ENCODE measurements at places on chromosomes 1 and 21.

- DNase-seq, result no peak
These were observed 17.5 kb downstream of the MX1 start for GRCh38 chr21:41443562-41443961.

DNA sequence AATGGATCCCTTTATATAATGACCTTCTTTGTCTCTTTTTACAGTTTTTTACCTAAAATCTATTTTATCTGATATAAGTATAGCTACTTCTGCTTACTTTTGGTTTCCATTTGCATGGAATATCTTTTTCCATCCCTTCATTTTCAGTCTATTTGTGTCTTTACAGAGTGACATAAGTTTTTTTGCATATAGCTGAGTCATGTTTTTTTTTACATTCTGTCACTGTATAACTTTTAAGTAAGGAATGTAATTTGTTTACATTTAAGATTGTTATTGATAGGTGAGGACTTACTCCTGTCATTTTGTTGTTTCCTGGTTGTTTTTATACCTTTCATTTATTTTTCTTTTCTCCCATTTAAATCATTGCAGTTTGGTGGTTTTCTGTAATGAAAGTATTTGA, 402.7 kb upstream of the ADGRL2 start:
- no peak for DNase-seq

DNA sequence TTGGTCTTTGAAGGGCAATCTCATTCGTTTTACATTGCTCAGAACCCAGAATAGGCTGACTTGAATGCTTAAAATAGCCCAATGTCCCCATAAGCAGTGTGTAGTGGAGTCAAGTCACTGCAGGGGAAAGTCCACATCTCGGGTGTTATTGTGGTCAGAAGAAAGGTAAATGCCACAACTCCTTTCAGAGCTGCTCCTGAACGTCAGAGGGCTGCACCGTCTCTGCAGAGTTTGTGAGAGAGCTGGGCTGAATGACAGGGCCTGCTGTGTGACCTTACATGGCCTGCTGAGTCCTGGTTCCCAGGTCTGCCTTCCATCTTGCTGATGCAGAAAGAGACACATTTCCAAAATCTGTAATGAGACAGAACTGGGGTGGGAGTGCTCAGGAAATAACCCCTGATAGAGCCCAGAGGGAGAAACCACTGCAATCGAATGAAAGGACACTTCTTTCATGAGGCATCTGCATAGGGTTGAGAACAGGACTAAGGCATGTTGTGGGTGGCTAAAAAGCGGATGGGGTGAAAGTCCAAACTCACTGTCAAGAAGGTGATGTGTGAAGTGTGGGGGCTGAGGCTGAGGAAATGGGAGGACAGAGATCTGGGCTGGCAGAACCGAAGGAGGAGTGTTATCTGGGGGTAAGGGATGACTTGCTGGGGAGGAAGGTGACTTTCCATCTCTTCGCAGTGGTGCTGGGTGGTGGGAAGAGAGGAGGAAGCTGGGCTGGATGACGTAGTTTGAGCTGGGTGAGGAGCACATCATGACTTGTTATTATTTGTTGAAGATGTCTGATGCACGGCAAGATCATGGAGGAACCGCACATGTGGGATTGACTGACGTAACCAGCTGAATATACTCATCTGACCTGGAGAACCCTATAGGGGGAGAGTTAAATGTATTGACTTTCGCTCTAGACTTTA, 33.7 kb downstream of the XCL2 start:
- no peak for DNase-seq

DNA sequence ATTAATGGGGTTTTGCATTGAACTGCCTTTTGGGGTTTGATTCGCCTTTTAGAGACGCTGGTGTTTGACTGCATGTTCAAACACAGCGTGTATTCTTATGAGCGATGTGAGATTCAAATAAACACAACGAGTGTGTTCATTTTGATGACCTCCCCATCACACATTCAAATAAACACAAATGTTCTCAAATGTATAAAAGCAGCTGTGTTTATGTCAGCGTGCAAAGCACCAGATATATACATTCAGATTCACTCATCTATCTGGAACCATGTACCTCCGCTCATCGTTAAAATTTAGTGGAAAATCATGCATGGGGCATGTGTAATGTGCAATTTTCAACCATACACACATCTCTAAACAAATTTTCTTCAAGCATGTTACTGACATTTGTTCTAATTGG, 21.4 kb upstream of the LMO4 start:
- DNase-seq, result no peak

DNA sequence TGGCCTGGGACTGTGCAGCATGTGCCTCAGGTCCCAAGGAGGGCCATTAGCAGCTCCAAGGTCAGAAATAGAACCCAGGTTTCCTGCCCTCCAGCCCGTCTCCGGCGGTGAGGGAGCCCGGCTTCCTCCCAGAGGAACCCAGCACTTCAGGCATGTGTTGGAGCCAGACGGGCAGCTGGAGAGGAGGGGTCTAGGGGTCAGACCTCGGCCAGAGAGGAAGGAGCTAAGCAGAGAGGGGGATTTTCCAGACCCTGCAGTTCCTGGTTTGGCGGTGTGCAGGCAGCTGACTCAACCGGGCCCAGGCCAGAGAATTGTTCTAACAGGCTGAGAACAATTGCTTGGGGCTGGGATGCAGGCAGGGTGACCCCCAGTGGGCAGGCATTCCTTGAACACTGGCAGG, 37.1 kb downstream of the HSPG2 start:
- DNase-seq, result no peak

- no peak for DNase-seq
These were observed 104.4 kb downstream of the LEPR start for GRCh38 chr1:65524931-65525265.

GRCh38 chr1:70142075-70142474, 63.3 kb downstream of the LRRC40 start:
- DNase-seq, result no peak

DNA sequence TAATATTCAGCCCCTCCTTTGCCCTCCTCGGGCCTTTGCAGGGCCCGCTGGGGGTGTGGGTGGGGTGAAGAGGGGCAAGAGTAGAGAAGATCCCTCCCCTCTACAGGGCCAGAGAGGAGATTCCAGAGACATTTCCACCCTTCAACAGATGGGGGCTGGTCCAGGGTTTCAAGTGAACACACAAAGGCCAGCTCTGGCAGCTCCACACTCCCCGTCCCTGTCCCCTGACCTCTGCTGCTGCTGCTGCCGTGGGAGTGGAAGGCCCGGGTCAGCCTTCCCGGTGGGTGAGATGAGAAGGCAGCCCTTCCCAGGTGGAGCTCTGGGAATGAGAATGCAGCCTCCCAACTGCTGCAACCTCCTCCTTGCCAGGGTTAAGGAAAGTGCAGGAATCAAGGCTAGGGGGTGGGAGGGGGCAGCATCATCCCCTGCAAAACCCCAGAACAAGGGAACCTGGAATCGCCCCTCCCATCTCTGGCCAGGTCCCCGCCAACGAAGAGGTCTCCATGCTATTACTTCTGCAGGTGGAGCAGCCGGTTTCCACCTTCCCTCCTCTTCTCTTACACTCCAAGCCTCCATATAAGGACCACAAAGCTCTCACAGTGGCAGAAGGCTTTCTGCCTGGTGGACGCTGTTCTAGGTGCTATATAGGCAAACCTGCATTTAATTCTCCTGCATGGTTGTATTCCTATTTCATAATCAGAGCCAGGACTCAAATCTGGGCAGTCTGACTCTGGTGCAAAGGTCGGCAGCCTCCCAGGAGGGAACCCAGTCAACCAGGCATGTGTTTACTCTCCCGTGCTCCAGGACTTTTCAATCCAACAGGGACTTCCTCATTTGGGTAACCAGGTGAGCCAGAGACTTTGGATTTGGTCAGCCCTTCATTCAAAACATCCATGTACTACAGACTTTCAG, 22.9 kb upstream of the ARHGEF10L start:
- DNase-seq, result peak; percentile 18

- DNase-seq, result no peak
These were observed 340.3 kb upstream of the SNX7 start for GRCh38 chr1:98321191-98321590.

GRCh38 chr1:207112616-207113296, 8.7 kb downstream of the C4BPA start:
- no peak for DNase-seq

DNA sequence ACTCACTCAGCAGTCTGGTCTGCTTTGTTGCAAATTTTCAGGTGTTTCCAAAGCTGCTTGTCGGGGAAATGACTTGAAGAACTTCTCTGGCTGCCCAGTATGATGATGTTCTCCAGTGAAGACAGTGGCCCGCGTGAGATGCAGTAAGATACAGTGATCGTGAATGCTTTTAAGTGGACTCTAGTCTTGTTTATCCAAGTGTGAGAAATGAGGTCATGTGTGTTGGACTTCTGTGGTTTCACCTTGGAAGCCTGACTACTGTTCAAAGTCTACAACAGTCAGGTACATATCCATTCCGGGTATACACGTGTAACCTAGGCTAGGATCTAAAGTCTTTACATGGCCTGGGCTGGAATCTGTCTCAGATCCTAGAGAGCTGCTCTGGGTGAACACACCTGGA, 29.1 kb downstream of the ZNF695 start:
- DNase-seq, result no peak

- no peak for DNase-seq
These were observed 54.2 kb downstream of the MIGA1 start for GRCh38 chr1:77833521-77834100.

- DNase-seq, result no peak
These were observed 7.3 kb upstream of the ACOT11 start for GRCh38 chr1:54540582-54541295.

DNA sequence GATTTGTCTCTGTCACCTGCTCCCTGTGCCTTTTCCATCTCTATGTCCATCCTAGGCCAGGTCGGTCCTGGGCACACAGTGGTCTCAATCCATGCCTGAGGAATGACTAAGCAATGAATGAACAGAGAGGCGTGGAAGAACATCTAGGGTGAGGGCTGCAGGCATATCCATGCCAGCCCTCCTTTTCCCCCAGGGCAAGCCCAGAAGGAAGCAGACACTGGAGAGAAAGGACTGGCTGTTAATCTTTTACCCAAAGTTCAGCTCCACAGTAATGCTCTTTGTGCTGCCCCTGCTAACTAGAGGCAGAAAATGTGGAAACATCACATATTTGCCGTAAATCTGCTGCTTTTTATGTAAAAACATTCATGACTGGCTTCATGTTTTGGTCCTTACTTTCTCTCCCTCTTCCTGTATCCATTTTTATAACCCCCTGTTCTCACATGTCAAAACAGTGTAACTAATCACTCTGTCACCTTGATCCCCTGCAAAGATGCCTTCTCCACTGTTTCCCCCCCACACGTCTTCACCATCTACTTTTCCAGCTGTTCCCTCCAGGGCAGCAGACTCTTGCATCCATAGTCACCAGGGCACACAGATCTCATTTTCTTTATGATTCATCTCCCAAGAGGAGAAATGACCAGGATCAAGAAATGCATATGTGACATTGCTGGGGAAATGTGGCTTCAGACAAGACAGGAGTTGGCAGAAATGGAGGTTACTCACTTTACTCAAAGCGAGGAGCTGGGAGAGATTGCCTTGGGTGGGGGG, 166.4 kb upstream of the PROX1 start:
- no peak for DNase-seq

GRCh38 chr1:46646844-46647243, 21.3 kb downstream of the ATPAF1 start:
- DNase-seq, result no peak

- DNase-seq, result no peak
These were observed 43.8 kb upstream of the PRRX1 start for GRCh38 chr1:170620164-170620563.

- no peak for DNase-seq
These were observed 33.3 kb downstream of the ZNF281 start for GRCh38 chr1:200376528-200376927.

- no peak for DNase-seq
These were observed 86.8 kb downstream of the SMYD3 start for GRCh38 chr1:246420300-246420699.

GRCh38 chr1:113101588-113101987, 28.6 kb downstream of the LRIG2 start:
- no peak for DNase-seq

- no peak for DNase-seq
These were observed 28.4 kb downstream of the SDC3 start for GRCh38 chr1:30879940-30880677.

- DNase-seq, result no peak
These were observed 235.4 kb downstream of the HMCN1 start for GRCh38 chr1:185969524-185969991.

GRCh38 chr1:55331351-55331750, 116.2 kb upstream of the USP24 start:
- DNase-seq, result no peak

- no peak for DNase-seq
These were observed 30.2 kb downstream of the LPAR3 start for GRCh38 chr1:84862810-84863251.

- DNase-seq, result no peak
These were observed 181.4 kb upstream of the KIAA0040 start for GRCh38 chr1:175373786-175374623.

DNA sequence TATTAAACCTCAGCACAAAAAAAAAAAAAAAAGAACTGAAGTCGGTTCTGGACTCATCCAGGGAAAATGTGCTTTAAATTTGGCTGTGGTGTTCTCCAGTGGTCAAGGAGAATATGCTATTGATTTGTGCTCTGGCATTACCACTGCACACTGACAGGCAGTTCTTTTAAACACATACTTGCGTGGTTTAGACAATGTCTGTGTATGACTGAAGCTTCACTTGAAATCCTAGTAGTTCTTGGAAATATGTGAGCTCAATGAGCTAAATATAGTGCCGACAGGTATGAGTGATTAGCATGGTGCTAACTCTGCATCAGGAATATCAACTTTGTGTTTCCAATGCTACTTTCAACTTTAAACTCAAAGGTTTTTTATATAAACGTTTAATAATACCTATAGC, 415.6 kb downstream of the SMYD3 start:
- DNase-seq, result no peak

DNA sequence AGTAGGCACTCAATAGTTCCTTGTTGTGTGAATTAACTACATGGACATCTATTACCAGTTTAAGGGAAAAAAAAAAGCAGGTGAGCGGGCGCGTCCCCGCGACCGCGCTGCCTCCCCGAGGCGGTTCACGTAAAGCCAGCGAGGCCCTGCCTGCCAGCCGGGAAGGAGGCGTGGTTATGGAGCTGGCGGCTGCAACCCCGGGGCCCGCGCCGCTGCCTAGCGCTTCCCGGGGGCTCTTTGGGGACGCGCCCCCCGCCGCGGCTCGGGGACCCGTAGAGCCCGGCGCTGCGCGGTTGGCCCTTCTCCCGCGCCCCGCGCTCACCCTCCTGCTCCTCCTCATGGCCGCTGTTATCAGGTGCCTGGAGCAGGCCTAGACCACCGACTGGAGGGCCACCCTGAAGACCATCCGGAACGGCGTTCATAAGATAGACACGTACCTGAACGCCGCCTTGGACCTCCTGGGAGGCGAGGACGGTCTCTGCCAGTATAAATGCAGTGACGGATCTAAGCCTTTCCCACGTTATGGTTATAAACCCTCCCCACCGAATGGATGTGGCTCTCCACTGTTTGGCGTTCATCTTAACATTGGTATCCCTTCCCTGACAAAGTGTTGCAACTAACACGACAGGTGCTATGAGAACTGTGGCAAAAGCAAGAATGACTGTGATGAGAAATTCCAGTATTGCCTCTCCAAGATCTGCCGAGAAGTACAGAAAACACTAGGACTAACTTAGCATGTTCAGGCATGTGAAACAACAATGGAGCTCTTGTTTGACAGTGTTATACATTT, 2.6 kb upstream of the CC2D1B start:
- DNase-seq, result no peak
